ENCODE measurements at places on chromosomes 1 and 21.

- DNase-seq, result no peak
Observed at GRCh38 chr1:97989094-97989680, 68.4 kb upstream of the DPYD start.

- DNase-seq, result peak; percentile 86
Observed at GRCh38 chr1:214557952-214558735, 6.7 kb upstream of the PTPN14 start.

- DNase-seq, result no peak
Observed at GRCh38 chr1:89555550-89555949, 30.9 kb downstream of the LRRC8B start.

DNA sequence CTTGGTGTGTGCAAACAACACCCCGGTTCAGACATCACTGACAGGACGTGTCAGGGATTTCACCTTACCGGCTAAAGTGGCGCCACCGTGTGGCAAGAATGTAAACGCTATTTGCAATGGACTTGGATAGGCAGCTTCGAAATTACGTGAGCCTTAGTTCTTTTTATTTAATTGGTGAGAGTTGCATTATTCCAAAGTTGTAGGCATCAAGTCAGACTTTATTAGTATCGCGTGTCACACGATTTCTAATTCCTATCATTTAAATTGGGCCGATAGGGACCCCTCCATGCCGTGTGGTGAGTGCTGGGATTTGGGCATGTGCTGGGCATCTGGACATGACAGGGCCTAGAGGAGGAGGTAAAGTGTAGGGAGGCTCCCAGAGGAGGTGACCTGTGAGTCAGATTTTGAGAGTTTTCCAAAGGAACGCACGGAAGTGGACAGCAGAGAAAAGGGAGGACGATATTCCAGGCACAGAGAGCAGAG is 14.5 kb upstream of the CPT2 start:
- peak; percentile 38 for DNase-seq

DNA sequence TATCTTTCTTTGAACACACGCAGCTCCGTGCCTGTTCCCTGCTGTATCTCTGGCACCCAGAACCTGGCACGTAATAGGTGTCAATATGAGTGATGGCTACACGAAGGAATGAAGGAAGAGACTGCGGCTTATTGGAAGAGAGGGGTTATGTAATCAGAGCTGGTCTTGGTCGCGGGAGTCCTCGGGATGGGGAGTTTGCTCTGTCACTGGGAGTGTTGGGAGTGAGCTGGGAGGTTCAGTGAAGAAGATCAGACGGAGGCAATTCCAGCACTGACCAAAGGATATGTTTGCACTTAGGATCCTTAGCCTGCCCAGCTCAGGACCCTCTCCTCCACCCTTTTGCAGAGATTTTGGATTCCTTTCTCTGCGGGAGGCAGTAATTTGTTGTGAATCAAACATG is 709.1 kb downstream of the PTPRU start:
- no peak for DNase-seq

GRCh38 chr1:223102797-223103533 is 40.1 kb downstream of the TLR5 start:
- DNase-seq, result no peak

GRCh38 chr1:86419277-86419903 is 4.6 kb upstream of the CLCA2 start:
- no peak for DNase-seq
